ENCODE measurements at places on chromosomes 11 and 22.

DNA sequence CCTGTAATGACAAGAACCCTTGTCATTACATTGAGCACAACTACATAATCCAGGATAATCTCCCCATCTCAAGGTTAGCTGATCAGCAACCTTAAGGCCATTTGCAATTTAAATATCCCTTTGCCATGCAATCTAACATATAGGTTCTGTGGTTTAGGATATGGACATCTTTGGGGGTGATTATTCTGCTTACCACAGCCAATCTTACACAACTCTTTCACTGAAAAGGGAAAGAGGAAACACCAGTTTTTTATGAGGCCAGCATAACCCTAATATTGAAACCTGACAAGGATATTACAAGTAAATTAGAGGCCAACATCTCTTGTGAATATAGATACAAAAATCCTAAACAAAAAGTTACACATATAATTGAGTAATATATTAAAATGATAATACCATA is 78.5 kb downstream of the CYP2R1 start:
- DNase-seq, result no peak

DNA sequence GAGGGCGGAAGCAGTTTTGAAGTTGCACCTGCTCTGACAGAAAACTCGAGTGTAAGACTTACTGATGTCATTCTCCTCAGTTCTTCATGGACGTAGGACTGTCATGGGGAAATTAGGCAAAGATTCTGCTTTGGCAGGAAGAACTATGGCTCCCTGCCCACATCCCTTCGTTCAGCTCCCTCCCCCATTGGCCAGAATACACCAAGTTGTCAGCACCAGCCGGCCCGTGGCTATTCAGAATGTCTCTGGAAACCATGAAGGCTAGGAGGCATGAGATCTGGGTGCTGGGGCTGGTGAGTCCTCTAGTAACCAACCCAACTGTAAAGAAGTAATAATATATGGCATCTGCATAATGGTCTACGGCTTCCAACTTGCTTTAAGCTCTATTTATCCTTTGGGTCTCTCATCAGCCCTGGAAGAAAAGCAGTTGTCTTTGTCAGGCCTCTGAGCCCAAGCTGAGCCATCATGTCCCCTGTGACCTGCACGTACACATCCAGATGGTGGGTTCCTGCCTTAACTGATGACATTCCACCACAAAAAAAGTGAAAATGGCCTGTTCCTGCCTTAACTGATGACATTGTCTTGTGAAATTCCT is 74.1 kb downstream of the PIWIL4 start:
- peak; percentile 57 for DNase-seq

GRCh38 chr11:22703591-22703990 is 37.2 kb downstream of the GAS2 start:
- no peak for DNase-seq

DNA sequence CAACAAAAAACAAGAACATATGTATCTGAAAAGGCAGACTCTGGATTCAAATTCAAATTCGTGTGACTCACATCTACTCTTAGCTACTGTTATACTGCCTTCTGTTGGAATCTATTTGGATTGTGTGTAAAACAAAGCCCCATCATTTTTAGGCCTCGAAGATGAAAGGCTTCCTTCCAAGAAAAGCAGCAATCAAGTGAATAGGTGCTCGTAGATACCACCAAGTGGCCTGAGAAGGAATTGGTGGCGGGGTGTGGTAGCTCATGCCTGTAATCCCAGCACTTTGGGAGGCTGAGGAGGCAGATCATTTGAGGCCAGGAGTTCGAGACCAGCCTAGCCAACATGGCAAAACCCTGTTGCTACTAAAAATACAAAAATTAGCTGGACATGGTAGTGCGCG is 4.2 kb downstream of the GRAMD1B start:
- DNase-seq, result no peak

DNA sequence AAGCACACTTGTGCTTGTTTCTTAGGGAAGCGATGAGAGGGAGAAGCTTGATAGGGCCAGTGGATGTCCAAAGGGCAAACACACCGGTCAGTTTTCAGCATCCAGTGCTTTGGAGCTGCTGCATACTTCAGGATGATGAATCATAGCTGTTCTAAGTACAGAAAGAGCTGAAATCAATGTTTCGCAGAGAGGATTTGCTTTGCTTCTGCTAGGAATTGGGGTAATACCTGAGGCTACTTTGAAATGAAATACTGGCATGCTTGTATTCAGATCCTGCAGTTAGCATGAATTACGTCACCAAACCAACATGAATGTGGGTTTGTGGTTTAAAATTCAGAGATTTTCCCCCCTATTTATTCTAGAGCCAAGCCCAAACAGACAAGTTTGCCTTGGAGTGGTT is 41.7 kb upstream of the SC5D start:
- DNase-seq, result no peak

GRCh38 chr11:79461144-79461543 is 20.3 kb upstream of the TENM4 start:
- DNase-seq, result no peak

DNA sequence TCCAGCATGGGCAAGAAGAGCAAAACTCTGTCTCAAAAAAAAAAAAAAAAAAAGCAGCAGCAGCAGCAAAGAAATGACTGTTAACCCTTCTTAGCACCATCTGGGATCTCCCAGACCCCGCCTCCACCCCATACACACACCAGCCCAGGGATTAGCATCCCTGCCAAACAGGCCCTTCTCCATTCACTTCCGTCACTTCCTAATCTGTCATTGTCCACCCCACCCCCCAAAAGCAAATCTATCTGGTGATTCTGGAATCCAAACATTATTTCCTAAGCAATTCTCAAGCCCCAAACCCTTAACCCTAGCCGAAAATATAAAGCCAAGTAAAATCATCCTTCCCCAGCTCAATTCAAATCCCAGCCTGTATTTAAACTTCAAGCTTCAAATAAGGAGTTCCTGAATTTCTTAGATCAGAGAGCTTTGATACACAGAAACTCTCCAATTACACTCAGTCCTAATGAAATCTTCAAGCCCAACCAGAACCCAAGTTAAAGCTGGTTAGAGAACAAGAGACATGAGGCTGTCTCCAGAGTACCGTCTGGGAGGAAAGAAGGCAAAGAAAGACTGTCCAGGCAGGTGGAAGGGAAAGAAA is 6.0 kb upstream of the AHNAK start:
- DNase-seq, result peak; percentile 26

DNA sequence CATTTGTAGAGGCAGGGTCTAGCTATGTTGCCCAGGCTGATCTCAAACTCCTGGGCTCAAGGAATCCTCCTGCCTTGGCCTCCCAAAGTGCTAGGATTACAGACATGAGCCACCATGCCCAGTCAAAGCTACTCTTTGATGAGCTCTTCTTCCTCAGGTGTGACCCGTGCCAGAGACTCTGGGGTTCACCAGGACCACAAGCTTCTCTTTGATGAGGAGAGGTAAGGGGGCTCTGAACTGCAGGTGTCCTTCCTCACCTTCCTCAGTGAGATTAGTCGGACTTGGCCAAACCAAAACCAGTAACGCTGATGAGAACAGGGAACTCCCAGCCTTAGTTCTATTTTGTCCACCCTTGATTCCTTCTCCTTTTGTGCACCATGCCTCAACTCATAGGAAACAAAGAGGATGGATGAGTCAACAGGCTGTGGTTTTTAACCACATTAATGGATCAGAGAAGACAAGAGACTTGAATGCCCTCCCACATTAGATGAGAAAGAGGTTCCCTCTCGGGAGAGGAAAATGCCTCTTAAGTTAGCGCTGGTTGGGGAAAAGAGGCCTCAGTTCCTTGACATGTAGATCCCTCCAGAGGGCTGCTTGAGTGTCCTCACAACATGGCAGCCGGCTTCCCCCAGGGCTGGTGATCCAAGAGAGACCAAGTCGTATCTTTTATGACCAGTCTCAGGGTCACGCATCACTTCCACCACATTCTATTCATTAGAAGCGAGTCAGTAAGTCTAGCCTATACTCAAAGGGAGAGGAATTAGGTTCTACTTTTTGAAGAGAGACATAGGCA is 25.7 kb upstream of the CTR9 start:
- no peak for DNase-seq

DNA sequence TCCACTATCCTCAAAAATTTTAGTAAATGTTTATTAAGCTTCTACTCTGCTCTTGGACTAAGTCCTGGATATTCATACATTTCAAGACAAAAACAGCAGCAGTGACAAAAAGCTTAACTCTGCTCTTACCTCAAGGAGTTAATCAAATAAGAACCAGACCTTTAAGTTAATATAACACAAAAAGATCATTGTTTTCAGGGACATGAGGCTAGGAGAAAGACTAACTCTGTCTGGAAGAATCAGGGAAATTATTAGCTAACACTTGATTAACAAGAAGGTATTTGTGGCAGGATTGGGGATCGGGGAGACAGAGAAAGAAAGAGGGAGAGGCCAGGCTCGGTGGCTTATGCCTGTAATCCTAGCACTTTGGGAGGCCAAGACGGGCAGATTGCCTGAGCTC is 74.4 kb downstream of the PPP2R1B start:
- DNase-seq, result no peak

GRCh38 chr11:29682856-29683255 is 334.0 kb downstream of the KCNA4 start:
- DNase-seq, result no peak

DNA sequence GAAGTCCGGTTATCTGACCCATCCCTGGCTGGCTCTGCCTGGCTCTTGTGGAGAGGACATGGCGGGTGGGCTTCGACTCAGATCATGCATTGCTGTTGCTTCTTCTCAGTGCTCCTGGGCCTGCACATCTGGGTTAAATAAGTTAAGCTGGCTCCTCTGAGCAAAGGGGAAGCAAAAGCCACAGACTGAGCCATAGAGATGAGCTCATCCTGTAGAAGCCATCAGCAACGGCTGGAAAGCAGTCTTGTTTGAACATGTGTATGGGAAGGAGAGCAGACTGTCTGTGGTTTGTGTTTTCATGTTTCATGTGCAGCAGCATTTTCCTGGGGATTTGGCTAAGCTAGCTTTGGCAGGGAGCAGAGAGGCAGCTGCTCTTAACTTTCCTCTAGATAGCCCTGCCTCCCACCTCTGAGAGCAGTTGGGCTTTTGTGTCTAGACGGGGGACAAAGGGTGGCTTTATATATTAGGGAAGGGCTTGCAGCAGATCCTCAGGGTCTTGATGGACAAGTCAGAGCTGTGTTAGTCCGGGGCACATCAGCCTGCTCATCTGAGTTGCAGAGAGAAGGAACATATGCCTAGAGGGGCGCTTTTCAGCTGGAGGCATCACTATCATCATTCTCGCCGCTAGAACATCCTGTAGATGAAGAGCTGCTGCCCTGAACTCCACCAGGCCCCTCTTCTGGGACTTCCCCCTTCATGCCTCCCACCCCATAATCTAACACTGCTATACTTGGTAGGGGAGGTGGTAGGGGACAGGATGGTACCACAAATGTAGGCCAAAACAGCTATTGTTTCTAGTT is 14.9 kb downstream of the DCPS start:
- peak; percentile 44 for DNase-seq

GRCh38 chr11:73521621-73522020 is 76.3 kb downstream of the FAM168A start:
- DNase-seq, result no peak

DNA sequence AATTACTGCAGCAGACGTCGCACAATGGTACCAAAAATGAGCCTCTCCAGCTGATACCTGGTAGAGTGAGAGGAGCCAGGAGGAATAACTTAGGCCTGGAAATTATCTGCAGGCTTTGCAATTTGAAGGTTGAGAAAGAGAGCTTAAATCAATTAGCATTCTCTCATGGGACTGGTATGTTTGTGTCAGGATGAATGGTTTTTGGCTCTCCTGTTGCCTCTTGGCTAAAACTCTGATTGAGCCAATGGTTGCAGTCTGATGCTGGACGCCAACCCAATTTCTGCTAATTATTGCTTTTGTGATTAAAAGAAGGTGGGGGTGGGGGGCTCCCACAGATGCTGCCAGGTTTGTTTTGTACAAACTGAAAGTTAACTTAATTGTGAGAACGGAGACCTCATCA is 12.5 kb upstream of the NELL1 start:
- no peak for DNase-seq

- DNase-seq, result no peak
These were observed 862 bp upstream of the PDXP start for GRCh38 chr22:37657590-37658132.

DNA sequence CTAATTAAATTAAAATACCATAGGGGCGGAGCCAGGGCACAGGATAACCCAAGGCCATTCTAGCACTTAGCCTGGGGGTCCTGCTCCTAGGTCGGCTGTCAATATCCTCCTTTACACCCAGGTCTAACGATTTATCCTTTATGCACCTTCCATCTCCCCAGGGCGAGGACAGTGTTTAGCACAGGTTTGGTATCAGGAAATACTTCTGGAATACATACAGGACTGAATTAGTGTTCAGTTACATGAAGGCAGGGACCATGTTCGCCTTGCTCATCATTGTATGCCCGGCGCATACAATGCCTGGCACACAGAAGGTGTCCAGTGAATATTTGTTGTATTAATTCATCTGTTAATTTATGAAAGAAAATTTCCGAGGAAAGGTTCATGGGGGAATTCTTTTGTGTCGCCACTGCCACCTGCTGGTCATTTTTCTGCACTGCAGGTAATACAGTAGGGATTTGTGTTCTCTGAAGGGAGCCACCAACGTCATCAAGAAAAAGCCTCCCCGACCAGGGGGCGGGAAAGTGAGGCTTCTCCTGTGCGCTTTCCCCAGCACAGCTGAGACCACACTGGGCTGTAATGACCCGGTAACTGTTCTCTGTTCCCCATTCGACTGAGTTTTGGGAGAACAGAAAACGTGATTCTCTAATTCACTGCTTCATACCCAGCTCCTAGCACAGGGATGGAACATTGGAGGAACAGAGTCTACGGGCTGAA is 68.7 kb upstream of the ASPHD2 start:
- DNase-seq, result peak; percentile 34

GRCh38 chr22:32836280-32837123 is 35.0 kb downstream of the TIMP3 start:
- no peak for DNase-seq

DNA sequence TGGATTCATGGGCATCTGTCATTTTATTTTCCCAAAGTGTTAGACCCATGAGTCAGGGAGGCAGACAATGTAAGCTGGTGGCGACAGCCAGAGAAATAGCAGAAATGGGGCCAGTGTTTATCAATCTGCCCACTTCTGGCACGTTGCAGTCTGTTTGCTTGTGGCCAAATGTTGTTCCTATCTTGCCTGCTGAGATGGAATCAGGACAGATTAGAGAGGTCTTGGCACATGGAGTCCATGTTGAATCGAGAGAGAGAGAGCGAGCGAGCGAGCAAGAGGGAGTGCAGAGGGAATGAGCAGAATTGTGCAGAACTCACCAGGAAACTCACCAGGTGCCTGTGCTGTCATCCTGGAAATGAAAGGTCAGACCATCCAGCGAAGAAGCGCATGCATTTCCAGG is 21.9 kb upstream of the PARVG start:
- DNase-seq, result no peak

DNA sequence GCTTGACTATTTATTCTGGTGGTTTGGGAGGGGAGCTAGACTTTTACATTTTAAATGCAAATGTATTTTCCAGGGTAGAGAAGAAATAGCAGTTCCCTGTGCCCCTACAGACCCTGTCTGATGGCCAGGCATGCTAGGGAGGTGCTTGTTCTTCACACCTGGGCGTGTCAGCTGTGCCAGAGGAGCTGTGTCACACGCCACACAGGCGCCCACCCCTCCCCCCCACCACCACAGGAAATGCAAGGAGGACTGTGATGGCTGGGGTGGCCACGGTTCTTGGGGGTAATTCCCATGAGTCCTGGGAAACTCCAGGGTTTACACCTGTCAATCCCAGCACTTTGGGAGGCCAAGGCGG is 82.2 kb downstream of the FLI1 start:
- no peak for DNase-seq

All from left ventricle myocardium inferior (tissue), 1 donor.